ENCODE measurements at places on chromosomes 4 and X.

DNA sequence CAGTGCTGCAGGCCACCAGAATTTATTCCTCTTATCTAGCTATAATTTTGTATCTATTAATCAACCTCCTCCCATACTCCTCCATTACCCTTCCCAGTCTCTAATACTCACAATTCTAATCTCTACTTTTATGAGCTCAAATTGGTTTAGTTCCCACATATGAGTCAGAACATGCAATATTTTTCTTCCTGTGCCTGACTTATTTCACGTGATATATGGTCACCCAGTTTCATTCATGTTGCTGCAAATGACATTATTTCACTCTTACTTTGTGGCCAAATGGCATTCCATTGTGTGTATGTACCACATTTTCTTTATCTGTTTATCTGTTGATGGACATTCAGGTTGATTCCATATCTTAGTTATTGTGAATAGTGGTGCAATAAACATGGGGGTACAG lies 483.5 kb downstream of the ACTRT1 start:
- DNase-seq, result no peak

DNA sequence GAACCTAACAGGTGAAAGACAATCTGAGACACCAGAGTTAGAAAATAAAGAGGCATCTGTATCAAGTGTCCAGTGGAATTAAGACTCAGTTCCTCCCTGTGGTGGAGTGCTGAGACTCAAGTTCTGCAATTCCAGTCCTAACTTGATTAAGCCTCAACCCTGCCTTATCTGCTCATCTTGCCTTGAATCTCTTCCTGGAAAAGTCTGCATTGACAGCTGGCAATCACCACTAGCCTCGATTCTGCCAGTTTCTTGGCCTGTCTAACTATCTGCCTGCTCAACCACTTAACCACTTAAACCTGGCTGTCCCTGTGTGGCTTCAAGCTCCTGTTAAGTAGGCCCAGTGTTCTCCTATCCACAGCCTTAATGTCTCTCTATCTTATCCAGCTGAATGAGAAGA lies 22.4 kb upstream of the NEIL3 start:
- no peak for DNase-seq

- DNase-seq, result no peak
These were observed 39.7 kb downstream of the PRSS12 start for GRCh38 chr4:118313098-118313497.

- DNase-seq, result no peak
These were observed 19.1 kb upstream of the MAD2L1 start for GRCh38 chr4:120085705-120086104.

DNA sequence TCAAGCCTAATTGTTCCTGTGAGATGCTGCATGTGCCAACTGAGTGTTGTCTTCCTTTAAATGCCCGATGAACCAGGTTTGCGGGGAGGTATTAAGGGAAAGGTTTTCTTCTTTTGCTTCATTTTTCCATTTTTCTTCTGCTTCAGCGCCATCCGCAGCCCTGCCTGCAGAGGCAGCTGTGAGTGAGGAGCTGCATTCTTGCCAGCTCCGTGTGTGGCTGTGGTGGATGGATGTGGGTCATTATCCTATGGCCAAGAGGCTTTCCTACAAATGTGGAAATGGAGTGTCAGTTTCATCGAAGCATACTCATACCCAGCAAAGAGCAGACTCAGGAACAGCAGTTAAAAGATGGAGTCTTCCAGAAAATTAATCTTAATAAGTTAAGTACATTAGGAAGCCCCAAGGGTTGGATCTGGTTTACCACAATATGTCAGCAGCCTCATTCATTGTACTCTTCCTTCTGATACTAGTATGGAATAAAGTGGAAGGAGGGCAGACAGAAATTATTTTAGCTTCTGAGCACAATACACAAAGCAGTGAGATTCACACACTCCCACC lies 37.6 kb downstream of the TNIP3 start:
- no peak for DNase-seq

- no peak for DNase-seq
These were observed 37.3 kb upstream of the BCORL1 start for GRCh38 chrX:129945131-129945530.

- no peak for DNase-seq
These were observed 13.4 kb downstream of the TRPC3 start for GRCh38 chr4:121938282-121939092.
